ENCODE measurements at places on chromosomes 5 and 9.

DNA sequence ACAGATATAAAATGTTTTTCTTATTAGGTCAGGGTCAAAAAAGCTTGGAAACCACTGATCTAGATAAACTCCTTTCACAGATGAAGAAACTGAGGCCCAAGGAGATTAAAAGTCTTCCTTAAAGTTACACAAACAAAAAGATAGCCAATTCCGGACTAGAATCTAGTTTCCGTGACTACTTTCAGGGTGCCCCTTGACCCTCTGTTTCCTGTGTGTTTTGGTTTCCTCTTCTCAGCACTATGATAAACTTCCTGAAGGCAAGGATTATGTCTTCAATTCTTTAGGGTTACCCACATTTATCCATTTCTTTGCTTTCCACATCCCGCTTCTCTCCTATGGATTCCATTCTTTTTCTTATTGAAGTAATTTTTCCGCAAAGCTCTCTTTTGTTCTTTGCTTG, 83.1 kb downstream of the ADAMTS12 start:
- DNase-seq: no peak

DNA sequence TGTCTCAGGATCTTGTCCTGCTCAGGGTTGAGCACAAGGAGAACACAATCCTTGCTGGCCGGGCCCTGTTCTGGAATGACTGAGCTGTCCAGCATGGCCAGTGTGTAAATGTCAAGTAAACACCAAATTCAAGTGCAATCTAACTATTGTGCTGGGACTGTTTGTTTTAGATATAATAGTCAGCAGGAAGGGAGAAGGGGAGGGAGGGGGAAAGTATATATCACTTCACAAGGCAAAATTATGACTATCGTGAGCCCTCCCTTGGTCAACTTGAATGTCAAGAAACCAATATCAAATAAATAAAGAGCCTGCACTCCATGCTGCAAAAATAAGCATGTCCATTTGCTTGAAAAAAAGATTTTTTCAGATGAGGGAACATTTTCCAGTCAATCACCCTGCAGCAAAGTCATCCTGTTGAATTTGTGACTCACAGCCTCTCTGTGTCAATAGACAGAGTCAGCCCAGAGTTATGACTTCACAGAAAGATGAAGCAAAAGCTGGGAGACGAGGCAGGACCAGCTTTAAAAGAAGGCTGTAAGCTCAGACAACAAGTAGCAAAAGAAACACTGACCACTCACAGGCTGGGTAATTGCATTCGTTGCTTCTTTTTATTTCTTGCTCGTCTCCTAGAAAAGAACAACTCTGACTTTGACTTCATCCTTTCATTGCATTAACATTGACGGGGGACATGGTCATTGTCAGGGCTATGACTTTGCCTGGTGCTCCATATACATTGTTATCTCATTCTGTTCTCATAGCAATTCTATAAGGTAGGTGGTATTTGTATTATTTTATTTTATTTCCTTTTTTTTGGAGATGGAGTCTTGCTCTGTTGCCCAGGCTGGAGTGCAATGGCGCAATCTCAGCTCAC, 15.3 kb upstream of the KLF4 start:
- no peak for DNase-seq

DNA sequence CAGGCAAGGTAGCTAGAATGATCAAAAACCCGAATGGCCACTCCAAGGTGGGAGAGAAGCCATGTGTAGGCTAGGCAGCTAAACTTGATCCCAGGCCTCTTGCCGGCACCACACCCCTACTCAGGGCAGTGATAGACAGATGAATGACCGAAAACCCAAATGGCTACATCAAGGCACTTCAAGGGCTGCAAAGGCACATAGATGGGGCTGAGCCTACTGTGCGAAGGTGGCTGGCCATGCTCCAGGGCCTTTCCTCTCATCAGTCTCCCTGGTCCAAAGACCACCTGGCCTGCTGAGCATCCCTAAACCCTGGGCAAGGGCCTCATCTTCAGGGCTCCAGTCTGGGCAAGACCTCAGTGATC, 3.7 kb upstream of the TIFAB start:
- peak; percentile 41 for DNase-seq

DNA sequence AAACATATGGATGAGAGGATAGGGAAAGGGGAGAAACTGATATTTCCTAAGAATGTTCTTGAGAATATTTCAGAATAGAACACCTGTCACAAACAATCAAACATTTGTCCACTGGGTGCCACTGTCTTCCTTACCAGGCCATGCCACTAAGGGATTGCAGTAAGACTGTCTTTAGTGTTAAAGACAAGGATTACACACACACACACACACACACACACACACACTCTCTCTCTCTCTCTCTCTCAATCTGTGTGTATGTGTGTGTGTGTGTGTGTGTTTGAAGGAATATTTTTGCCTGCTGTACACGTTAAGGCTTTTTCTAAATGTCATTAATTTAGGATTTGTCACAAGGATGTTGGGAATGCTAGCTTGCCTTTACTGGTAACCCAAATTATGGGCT, 54.4 kb downstream of the CCDC192 start:
- peak; percentile 11 for DNase-seq

DNA sequence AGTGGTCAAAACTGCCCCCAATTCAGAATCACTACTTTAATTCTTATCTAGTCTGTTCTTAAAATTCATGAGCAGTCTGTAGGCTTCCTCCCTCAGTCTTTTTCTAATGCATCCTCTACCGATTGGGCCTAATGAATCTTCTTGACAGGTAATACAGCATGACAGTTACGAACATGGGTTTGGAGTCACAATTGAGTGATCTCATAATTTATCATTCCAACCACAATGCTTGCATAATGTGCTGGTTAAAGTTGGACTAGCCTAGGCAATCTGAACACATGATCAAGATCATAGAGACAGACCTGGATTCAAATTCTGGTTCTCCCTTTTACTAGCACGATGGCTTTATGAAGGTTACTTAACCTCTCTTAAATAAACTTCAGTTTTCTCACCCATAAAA, 33.1 kb upstream of the SETD9 start:
- DNase-seq: no peak

DNA sequence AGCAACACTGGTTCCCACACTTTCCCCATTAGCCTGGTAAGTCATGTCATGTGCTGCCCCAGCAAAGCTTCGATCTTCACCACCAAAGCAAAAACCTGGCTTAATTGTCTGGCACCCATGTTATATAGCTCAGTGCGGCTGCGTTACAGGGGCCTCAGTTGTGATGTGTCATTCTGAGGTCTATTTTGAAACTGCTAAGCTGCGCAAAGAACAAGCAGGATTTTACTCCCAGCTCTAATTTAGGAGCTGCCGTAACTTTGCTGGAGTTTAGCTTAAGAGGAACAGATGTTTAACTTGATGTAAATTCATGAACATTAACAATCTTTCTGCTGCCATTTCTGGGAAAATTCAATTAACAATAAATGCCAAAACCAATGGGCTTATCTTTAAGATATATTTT, 274.1 kb downstream of the HSPA4 start:
- DNase-seq: no peak

DNA sequence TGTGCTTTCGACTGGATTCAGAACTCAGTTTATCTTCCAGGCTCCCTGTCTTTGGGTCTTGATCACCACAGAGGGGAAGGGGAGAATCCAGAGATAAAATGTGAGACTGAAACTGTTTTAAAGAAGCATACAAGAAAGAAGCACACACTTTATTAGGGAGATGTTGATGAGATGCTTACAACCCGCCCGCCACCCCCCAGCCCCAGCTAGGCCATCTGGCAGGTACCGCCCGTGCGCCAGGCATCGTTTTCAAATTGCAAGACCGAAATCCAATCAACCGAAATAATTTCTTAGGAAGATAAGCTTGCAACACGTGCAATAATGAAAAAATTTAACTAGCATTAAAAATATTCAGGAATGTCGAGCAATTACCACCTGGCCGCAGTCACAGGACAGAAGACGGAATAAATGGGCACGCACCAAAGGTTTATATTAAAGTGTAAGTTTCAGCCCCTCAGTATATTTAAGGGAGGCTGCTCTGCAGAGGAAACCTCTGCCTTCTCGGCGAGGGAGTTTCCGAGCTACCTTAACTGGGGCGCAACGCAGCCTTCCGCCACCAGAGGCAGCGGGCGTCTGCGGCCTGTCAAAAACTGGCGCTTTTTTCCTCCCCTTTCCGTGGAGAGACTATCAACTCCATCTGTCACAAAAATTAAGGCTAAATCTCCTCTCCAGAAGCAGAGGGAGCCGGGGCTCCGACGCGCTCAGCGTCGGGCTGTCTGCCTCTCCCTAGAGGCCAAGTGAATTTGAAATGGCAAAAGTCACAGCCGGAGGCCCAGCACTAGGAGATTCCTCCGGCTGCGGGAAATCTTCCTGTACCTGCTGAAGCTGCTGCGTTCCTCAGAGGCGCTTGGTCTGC, 996 bp upstream of the GAS1 start:
- DNase-seq: peak; percentile 68

DNA sequence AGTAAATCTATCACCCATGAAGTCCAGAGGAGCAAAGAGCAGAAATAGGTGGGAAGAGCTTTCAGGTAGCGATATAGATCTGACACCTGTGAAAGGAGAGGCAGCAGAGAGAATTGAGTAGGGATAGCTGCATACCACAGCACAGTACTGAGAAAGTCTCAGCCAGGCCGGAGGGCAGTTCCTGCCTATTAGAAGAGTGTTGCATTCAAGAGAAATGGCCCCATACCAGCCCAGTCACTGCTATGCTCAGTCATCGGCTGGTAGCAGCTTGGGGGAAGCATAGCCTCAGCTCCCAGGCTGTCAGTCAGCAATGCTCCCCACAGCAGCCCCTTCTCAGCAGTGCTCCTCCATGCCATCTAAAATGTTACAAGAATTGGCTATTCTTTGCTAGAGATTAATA, 285.1 kb upstream of the CDH6 start:
- no peak for DNase-seq

- no peak for DNase-seq
Measured at GRCh38 chr9:120659676-120660075, 54.6 kb downstream of the MEGF9 start.

GRCh38 chr9:16337322-16338029, 533.0 kb downstream of the BNC2 start:
- DNase-seq: no peak

DNA sequence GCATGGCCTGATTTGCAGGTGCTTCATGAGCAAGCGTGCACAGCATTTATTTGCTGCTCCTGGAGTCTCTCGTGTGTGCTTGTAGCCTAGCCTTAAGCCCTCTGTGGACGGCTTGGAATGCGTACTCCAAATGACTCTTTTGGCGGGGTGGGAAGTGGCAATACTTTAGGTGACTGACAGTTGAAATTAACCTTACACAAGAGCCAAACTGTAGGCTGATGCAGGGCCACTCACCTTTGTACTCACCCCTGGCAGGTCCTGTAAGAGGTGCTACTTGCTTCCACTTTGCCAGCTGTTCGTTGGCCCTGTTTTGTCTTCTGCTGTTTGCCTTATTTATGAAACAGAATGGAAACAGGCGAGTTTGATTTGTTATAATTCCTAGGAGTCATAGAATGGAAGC, 22.9 kb downstream of the TENT4A start:
- DNase-seq: no peak

DNA sequence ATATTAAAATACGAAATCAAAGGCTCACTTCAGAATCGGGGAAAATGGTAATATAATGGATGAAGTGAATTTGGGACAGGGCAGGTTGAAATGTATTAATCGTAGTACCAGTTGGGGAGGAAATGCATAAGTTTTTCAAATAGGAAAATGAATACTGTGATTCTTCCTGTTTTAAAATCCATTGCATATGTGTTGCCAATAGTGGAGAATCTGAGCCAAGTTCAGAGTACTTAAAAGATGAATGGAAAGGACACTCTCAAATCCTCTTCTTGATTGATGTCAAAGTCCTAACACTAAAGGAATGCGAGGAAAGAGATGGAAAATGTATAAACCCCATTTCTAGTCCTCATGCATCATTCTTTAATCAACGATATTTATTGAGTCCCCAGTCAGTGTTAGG, 160.9 kb upstream of the CCNG1 start:
- DNase-seq: no peak

DNA sequence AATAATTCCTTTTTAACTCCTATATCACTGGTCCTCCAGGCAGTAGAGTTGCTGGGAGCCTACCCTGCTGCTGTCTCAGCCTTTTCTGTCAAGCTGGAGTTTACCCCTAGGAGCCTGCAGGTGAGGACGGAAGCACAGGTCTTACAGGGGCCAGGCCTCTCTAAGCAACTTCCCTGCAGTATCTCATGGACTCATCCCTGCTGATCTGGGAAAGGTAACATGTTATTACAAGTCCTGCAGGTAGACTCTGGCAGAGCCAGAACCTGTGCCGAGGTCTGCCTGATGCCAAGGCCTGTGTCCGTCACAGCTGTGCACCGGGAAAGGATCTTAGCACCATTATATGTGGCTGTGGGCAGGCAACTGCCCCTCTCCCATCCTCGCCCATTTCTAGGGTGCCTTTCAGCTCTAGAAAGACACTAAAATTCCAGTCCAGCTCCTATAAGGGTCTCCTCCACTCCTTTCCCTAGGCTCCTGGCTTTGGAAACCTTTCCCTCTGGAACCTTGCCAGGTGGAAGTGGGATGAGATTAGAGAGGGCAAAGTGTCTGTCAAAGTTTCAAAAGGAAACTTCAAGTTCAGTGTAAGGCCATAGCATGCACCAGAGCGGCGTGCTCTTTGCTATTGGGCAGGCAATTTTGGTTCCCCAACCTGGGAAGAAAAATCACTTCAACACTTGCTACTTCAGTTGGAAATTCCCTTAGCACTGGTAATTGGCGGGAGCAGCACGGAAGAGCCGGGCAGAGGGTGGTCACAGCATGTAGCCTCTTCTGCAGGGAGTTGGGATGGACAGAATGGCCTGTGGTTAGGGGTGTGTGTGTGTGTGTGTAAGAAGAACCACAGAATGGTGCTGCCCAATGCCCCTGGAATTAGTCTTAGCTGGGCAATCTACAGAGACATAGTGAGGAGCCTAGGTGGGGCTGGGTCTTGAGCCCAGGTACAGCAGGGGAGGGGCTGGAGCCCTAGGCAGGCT, 17.5 kb downstream of the TMEM171 start:
- DNase-seq: no peak

DNA sequence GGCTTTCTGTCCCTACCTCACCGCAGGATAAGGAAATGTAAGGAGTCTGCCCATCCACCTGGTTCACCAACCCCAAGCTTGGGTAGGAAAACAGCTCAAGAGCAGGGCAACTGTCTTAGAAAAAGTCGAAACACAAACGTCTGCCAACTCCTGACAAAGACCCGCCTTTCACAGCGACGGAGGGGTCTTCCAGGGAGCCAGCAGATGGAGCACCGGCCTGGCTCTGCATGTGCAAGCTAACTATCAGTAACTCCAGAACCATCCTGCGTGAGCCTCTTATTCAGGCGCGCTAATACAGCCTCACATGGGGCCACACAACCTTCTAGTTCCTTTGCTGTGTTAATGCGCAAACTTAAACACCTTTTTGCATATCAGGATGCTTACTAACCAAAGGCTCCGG, 26.9 kb downstream of the CAMSAP1 start:
- DNase-seq: no peak

Measured in activated naive CD4-positive, alpha-beta T cell treated with anti-CD3 and anti-CD28 coated beads, Interleukin-2, amount 50 U/mL, for 72 hours (primary cell).